AG20443 (cell line): ENCODE measurements at places on chromosomes 13 and 19.

DNA sequence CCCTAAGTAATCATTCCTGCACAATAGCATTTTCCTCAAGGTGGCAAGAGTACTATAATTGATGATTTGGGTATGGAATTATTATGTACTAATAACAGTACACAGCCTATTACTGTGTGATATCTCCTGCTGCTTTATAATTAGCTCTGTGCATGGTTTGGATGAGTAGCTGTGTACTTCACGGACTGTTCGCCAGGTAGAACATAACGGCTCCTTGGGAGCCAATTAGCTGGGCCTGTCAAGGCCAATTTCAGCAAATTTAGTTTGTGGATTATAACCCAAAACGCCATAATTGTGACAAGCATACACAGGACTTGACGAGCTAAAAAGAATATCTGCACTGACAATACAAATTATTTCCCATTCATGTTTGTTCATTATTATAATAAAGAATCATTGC is 1584.2 kb downstream of the SLITRK1 start:
- DNase-seq, result no peak

DNA sequence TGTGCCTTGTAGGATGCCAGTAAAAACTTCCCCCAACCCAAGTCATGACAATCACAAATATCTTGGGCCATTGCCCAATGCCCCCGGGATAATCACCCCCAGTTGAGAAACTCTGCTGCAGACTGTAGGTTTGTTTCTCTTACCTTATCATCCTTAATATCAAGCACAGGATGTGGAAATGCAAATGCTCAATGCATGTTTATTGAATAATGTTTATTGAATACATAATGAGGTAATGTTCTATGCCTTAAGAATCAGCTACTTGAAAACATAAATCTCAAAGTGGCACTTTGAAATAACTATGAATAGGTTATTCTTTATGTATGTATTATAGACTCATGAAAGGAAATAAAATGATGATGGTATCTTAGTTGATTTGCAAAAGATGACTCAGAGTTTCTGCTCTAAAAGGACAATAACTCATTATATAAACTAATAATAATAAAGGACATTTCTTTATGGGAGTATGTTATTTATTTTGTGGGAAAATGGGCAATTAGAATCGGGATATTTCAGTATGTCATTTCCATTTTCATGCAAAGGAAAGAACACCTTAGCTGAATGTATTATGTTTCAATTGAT is 414.2 kb downstream of the EFNB2 start:
- no peak for DNase-seq

DNA sequence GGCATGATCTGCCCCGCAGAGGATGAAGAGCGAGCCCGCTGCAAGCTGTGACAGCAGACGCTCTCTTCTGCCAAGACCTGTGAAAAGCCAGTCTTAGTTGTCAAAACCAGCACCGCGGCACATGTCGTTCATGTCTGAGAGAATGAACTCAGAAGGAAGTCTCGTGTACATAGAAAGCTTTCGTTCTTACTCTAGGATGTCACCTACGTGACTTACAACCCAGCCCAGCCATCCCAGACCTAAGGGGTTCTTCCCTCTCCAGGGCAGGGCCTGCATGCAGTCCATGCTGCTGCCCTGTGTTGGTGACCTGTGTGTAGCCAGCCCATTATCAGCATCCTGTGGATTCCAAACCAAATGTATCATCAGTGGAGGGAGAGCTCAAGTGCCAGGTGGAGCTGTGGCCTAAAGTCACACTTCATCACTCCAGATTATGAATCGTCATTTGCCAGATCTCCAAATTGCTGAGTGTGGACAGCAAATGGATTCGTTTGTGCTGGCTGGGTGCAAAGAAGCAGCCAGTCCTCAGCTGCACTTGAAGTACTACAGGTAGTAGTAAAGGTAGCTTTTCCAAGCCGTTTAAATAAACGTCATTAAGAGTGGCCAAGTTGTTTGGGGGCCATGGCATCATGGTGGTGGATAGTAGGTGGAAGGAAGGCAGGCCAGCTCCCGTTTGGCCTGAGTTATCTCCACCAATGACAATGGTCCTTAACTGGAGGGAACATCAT is 73.9 kb upstream of the GPR183 start:
- DNase-seq, result no peak

- no peak for DNase-seq
These were observed 23.3 kb downstream of the LAMP1 start for GRCh38 chr13:113320226-113320875.

DNA sequence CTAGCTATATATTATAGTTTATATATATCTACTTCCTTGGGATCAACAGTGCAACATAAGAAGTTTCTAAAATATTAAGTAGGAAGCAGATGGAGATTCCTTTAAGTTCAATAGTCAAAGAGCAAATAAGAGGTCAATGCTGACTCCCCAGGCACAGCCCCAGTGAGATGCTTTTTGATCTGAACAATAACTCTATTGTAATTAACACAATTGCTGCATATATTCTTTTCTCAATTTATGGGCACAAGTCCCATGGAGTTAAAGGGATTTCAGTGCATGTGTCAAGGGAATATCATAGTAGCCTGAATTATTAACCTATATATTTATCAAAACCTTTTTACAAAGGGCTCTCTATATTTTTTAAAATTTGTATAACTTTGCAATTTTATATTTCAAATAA is 180.8 kb downstream of the SPRY2 start:
- DNase-seq, result no peak

GRCh38 chr13:76330761-76331160 is 555.4 kb downstream of the KCTD12 start:
- DNase-seq, result no peak

DNA sequence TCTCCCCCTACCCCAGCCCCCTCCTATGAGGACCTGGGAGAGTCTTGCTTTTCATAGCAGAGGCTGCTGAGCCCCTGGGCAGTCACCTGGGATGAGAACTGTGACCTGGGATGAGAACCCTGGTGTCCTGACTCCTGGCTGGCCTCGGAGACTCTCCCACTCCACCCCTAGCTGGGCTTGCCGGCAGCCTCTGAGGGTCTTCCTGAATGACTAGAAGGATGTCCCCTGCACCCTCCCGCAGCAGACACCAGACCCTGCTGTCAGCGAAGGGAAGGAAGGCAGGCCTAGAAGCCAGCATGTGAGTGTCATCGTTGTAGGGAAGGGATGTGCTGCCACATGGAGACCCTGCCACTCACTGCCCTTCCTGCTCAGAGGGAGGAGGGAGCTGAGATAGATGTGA is 203.4 kb upstream of the ZNF536 start:
- no peak for DNase-seq

GRCh38 chr19:42197375-42197817 is 20.1 kb downstream of the DEDD2 start:
- no peak for DNase-seq

DNA sequence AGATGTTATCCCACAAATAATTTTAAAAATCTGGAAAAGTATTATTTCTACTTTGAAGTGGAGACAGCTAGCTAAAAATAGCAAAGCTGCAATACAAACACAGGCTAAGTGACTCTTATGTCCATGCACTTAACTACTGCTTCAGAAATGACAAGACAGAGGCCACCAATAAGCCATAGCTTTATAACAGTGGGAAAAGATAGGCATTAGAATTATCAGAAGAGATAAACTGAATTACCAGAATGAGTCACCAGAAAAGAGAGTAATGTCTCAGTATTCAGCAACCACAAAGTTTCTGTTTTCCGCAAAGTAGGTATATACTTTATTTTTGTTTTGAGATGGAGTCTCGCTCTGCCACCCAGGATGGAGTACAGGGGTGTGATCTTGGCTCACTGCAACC is 17.1 kb downstream of the CLN5 start:
- no peak for DNase-seq

- DNase-seq, result no peak
These were observed 10.6 kb downstream of the CAPN12 start for GRCh38 chr19:38733493-38734175.

DNA sequence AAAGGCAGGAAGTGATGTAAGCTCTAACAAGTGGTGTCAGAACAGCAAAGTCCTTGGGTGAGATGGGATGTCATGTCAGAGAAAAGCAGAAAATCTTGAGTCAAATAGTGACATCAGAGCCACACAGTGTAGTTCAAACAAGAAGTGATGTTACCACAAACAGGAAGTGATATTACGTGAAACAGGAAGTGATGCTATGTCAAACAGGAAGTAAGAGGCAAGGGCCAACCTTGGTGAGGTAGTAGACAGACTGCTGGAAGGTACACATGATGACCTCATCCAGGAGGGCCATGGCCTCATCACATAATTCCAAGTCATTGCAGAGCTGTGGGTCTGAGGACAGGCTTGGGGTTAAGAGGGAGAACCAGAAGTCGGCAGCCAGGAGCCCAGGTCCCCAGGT is 7.0 kb upstream of the MAMSTR start:
- no peak for DNase-seq
